ENCODE measurements at places on chromosomes 12 and 14. TPM values are rescaled to one million over a fixed set of nuclear protein-coding genes. Genes with fewer than 3 reads are reported as not detected.

RNASE2 gene
- not detected for total RNA-seq

CLEC4E gene
- 0.59 TPM for total RNA-seq

ERP27 gene
- total RNA-seq, result not detected

KRT83 gene
- 7.2 TPM for total RNA-seq

TGFB3 gene
- total RNA-seq, result 1.1 TPM

EIF2S3B gene
- total RNA-seq, result 0.29 TPM

SIX4 gene
- 2.8 TPM for total RNA-seq

NYNRIN gene
- 0.26 TPM for total RNA-seq

IFNG-AS1 gene
- not detected for total RNA-seq

RTL1 gene
- 0.19 TPM for total RNA-seq

RFX4 gene
- total RNA-seq, result not detected

NDUFA12 gene
- total RNA-seq, result 138 TPM

LHX5 gene
- total RNA-seq, result 0.07 TPM

FGF23 gene
- not detected for total RNA-seq

C12orf75 gene
- 140 TPM for total RNA-seq

ETNK1 gene
- total RNA-seq, result 30.7 TPM

ARHGEF40 gene
- total RNA-seq, result 12.3 TPM

VTI1B gene
- 88.9 TPM for total RNA-seq

FOXN3 gene
- 3.5 TPM for total RNA-seq

NEUROD4 gene
- total RNA-seq, result not detected

BCL11B gene
- 0.38 TPM for total RNA-seq

SLC25A47 gene
- total RNA-seq, result not detected

MANSC4 gene
- not detected for total RNA-seq

RDH16 gene
- not detected for total RNA-seq

Measured in A549 treated with GW870086 at 1 μM for 4 hours (cell line).